ENCODE measurements at places on chromosomes 11 and 22. TPM values are rescaled to one million over a fixed set of nuclear protein-coding genes. Genes with fewer than 3 reads are reported as not detected.

- DNase-seq: peak; percentile 49
Observed at GRCh38 chr11:1218256-1218787, 4.5 kb upstream of the MUC5B start.

DNA sequence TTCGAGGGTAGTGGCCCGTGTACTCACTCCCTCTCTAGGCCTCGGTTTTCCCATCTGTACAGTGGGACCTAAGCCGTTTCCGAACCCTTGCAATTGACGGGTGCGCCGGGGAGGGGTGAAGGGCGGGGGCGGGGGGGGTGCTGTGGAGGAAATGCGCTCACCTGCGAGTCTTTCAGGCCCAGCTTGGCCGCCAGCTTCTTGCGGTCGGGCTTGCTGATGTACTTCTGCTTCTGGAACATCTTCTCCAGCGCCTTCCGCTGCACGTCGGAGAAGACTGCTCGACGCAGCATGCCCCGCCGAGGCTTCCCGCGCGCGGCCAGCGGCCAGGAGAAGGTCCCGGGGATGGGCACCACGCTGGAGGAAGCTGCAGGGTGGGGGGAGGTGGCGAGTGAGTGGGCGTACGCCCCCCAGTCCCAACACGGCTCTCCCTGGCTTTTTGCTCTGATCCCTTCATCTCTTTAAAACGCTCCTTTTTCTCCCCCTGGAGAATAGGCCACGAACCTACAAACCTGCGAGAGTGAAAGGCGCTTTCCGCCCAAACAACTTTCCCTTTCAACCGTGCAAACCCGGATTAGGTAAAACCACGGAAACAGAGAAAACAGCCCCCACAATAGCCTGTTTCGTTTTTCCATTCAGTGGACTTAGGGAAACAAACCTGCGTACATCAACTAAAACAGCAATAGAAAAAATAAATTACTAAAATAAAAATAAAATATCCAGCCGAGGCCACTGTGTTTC, 3.2 kb downstream of the DBX1 start:
- DNase-seq: no peak

DNA sequence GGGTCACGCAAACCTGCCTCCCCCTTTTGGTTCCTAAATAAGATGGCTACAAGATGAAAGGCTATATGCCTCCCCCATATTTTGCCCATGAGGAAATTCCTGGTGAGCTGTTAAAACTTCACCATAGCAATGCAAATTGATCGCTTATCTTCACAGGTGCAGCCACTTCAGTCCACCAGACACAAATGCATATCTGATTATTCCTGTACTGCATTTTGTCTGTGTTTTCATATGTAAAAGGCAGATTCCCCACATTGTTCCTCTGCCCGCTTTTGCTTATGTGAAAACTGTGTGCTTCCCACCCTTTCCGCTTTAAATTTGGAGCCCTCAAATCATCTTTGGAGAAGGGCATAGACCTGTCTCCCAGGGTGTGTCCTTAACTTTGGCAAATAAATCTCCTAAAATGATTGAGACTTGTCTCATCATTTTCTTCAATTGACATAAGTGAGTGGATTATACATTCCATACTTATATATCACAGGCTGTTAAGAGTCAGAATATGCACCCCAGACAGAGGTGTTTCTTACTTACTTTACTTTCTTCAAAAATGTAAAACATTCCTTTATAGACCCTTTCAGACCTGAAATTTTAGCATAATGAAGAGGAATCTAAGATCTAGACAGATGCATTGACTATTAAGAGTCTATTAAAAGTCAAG, 116.4 kb downstream of the CASP12 start:
- DNase-seq: no peak

- peak; percentile 57 for DNase-seq
Observed at GRCh38 chr22:23822101-23822671, 16.6 kb downstream of the DERL3 start.

GRCh38 chr11:26017322-26017860, 314.5 kb upstream of the ANO3 start:
- no peak for DNase-seq

GRCh38 chr11:64093233-64094039, 57.7 kb downstream of the FLRT1 start:
- DNase-seq: no peak

DNA sequence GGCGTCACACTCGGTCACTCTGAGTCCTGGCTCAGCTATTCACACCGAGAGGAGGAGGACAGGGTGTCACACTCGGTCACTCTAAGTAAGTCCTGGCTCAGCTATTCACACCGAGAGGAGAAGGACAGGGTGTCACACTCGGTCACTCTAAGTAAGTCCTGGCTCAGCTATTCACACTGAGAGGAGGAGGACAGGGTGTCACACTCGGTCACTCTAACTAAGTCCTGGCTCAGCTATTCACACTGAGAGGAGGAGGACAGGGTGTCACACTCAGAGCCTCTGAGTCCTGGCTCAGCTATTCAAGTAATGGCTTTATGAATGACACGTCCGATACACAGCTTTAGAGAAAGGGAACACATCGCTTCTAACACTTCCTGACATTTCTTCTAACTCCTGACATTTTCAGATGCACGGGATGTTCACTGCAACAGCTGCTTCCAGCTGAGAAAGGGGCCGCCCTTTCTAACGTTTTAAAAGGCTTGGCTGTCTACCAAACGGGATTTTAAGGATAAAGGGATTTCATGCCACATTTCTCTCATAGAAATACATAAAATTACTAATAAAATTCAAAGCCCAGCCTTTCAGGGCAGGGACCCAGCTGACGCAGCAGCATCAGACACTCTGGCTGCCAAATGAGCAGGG, 28.1 kb downstream of the DRD4 start:
- no peak for DNase-seq

DNA sequence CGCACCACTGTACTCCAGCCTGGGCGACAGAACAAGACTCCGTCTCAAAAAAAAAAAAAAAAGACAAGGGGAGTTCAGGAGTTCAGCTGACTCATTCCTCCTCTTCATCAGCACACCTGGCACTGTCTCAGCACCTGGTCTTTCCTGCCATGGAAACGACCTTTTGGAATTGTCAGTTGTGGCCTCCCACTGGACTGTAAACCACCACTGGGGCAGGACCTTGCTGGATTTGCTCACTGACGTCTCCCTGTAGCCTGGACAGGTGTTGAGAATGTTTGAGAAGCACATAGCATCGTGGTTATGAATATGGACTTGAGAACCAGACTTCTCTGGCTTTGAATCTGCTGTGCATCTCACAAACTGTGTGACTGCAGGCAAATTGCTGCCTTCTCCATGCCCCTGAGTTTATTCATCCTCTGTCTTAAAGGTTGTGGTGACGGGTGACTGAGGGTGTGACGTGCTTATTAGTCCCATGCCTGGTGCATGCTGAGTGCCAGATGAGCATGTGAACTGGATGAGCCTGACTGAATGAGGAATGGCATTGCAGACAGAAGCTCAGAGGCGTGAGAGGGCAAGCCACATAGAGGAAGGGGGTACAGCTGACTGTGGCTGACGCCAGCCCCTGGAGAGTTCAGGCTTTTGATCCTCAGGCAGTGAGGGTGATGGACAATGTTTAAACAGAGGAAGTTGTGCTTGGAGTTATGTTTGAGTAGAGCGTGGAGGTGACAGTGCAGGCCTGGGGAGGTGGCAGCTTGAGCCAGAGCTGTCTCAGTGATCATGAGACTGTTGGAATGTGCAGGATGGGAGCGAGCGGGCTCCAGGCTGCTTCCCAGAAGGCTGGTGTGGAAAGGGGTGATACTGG, 12.7 kb downstream of the TOM1 start:
- peak; percentile 52 for DNase-seq

DNA sequence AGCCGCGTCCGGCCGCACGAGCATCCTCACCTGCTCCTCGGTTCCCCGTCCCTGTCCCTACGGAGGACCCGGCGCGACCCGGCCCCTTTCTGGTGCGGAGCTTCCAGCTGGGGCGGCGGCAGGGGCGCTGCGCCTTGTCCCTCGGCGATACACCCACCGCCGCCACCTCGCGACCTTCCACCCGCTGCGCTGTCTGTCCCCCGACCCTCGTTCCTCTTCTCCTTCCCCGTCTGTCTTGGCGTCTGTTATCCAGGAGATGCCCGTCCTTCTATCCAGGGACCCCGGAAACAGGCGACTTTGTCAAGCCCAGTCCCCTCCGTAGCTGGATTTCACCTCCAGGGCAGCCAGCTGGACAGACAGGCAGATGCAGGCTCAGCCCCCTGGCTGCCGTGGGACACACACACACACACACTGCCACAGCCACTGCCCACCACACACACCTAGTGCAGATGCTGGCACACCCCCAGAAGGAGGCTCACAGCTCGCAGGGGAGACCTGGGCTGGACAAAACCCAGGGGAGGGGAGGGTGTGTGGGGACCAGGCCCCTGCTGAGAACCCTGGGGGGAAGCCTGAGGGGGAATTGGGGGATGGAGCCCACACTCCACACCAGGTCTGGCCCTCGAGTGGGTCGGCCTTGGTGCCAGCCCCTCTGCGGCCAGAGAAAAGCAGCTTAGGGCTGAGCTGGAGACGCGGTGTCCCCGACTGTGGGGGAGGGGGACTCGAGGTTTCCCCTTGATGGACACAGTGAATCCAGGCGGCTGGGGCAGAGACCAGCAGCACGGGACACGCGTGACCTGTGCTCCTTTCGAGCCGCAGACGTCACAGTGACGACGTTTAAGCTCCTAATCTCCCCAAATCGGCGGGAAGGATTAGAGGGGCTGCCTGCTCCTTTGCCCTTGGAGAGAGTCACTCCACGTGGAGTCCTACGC, 788 bp downstream of the DRD4 start:
- DNase-seq: no peak

DNA sequence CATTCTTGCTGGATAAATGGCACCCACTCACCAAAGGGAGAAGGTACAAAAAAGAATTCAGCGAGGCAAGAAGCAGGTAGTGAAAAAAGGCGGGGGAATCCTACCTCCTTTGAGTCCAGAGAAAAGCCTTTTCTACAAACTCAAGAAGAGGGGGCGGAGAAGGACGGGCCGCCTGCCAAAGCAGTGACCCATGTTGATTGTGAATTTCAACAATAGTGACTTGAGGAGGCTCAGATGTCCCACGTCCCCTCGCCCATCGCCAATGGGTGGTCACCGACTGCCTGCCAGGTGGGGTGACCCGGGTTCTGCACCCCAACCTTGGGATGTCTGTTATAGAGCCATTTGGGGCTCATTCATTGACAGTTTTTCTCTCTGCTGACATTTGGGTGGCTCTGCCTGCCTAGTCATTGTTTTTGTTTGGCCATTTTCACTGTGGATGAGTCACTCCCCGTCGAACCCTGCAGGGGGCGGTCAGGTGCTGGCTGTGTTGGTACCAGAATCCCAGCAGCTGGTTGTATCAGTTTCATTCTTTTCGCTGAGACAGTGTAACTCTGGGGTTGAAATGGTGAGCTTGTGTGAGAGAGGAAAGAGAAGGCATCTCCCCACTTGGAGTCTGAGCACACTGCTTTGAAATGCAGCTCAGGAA, 163.4 kb upstream of the NCAM1 start:
- DNase-seq: no peak

DNA sequence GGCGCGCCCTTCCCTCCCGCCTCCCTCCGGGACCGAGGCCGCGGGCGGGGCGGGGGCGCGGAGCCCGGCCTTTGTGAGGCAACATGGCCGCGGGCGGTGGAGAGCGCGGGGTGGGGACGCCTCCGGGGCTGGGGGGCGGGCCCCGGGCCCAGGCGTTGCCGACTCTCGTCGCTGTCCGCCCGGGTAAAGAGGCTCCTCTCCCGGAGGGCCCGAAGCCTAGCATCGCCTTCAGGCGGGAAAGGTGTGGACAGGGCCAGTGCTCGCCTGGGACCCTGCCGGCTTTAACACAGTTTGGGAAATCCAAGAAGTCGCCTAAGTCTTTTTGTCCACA, 369 bp downstream of the DGCR8 start:
- peak; percentile 72 for DNase-seq

PDGFB gene
- 6.7 TPM for total RNA-seq

CSF2RB gene
- total RNA-seq: 17.6 TPM

EIF4ENIF1 gene
- 32.0 TPM for total RNA-seq

CATSPERZ gene
- total RNA-seq: not detected

FAM111B gene
- total RNA-seq: 0.87 TPM

OR52E8 gene
- not detected for total RNA-seq
